ENCODE measurements at places on chromosomes 4 and X.

GRCh38 chrX:9867753-9868152 lies 81.5 kb downstream of the SHROOM2 start:
- no peak for DNase-seq

- DNase-seq: no peak
These were observed 10.1 kb upstream of the SH3TC1 start for GRCh38 chr4:8188743-8189550.

GRCh38 chrX:107542500-107542899 lies 85.8 kb upstream of the PRPS1 start:
- DNase-seq: peak; percentile 4

GRCh38 chr4:6742989-6743388 lies 27.0 kb downstream of the BLOC1S4 start:
- DNase-seq: no peak

- no peak for DNase-seq
These were observed 249.9 kb downstream of the HNRNPD start for GRCh38 chr4:82123934-82124333.

GRCh38 chrX:126300401-126300800 lies 134.3 kb upstream of the DCAF12L2 start:
- no peak for DNase-seq

DNA sequence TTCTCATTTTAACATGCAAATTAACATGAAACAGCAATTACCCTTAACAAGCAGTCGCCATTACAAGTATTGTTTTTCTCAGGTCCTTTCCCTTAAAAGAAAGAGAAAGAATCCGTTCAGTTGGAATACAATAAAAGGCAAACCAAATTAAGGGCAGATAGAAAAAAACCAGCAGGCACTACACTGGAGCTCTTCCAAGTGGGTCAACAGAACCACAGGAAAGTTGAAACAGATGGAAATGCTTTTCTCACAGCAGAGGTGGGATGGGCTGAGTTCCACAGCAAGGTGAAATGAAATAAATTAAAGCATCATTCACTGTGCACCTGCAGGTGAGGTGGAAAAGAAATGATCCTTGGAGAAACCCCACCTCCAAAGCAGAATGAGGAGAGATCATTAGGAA lies 102.6 kb downstream of the APBB2 start:
- no peak for DNase-seq

DNA sequence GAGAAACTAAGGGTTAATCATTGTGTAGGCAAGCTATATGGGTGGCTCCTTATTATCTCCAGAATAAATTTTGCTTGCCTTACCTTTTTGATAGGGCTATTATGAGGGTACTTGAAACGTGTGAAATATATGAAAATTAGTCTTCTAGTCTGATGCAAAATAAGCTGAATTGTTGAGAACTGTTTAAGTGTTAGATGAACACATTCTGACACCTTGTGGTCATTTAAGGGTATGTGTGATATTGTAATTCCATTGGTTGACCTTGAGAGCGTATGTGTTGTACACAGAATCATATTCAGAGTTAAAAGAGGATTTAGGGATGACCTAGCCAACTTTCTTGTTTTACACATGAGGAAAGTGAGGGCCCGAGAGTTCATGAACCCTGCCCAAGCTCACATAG lies 44.6 kb upstream of the LINC00632 start:
- no peak for DNase-seq

DNA sequence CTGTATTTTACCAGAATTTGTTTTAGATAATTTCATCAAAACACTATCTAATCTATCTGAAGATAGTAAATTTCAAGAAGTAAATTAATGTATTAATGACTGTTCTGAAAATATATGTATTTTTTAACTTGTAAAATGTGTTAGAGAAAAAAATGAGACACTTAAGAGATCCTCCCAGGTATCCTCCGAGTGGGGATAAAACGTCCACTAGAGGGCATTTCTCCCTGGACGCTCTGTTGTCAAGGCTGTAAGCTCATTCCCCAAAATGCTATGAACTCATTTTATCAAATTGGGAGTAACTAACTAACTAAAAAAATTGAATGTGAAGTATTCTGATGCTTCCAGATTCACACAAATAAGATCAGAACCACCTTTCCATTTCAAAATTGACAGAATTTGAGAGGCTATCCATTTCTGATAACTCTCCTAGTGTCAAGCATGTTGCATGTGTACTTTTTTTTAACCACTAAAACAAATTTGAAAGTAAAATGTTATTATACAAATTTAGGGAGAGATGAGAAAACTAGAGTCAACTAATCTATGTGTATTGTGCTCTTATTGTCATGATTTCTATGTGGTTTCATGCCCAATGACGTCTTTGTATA lies 337.3 kb upstream of the HS3ST1 start:
- peak; percentile 75 for DNase-seq

DNA sequence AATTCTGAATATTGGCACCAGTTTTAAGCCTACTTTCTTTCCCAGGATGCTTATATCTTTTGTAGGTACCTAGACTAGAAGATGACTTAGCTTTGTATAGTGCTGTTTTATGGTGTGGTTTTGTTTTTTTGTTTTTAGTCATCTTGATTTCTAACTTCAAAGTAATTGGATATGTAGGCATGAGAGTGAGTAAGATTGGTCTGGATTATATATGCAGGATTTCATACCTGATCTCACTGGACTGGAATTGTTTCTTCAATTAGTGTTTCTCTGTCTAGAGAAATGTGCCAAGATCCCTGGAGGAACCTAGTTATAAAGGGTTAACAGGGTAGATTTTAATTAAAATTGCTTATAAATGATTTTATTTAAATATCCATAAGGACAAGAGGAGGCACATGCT lies 23.1 kb downstream of the NAP1L5 start:
- no peak for DNase-seq

DNA sequence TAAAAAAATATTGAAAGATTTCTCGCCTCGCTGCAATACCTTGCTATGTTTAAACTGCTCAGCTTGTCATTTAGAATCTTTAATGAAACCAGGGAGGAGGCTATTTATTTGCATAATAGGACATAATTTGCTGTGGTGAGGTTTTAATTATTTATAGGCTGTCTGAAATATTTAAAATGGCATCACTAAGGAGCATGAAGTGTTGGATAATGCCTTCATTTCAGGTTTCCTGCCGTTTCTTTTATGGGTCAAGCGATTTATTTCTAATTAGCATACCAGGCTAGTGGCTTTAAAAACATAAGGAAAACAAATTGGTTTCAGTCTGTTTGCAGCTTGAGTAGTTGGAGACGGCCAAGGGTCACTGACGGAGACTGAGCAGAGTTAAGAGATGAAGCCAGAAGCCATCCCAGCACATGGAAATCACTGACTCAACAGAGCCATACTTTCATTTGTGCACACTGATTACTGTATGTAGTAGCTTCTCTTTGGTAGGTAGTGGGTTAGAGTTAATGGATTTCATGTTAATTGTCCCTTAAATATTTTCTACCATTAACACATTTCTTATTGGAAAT lies 1962.4 kb upstream of the TENM3 start:
- DNase-seq: no peak

- no peak for DNase-seq
These were observed 372.1 kb upstream of the EMCN start for GRCh38 chr4:100889898-100890297.

DNA sequence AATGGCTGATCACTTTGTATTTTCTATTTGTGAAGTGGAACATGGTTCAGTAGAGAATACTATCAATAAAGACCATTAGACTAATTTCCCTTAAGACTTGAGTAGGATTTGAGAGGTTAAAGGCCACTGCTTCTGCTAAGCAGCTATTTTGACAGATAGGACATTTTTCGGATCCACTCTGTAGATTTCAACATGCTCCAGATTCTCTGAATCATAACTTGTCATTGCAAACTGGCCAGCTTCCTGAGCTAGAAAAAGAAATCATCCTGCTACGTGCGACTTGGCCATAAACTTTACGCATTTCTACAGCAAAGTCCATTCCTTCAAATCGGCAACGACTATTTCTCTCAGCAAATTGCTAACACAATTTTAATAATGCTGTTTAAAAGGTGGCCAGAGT lies 55.2 kb downstream of the MGST2 start:
- no peak for DNase-seq

DNA sequence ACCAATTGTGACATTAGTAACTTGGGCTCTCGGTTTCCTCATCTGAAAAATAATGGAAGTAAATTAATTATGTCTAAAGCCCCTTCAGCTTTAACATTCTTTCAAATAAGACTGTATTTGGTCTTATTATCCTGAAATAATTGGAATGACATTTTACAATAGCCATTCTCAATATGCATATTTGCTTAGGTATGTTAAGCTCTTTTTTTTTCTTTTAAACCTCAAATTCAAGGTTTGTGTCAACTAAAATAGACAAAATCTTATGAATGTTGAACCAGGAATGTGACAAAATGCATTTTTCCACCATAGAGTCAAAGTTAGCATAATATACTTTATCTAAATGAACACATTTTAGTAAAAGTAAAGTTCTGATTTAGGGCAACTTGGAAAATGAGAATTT lies 34.4 kb upstream of the TET2 start:
- no peak for DNase-seq

DNA sequence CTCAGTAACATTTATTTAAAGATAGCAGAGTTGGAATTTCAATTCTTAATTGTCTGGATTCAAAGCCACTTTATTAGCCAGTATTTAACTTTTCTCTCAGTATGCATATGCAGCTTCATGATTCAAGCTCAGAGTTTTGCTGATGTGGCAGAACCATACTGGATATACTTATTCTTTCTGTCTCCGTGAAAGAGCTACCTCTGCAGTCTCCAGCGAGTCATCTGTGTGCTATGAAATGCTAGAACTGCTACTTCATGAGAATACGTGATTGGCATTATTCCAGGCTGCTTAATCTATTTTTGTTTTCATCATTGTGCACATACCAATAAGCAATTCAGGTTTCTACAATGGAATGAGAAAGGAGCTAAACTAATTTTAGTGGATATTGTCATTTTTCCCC lies 743.7 kb downstream of the C4orf33 start:
- no peak for DNase-seq

- no peak for DNase-seq
These were observed 333.0 kb downstream of the DCHS2 start for GRCh38 chr4:154158361-154159155.

GRCh38 chr4:57575426-57575825 lies 465.2 kb upstream of the IGFBP7 start:
- DNase-seq: no peak

DNA sequence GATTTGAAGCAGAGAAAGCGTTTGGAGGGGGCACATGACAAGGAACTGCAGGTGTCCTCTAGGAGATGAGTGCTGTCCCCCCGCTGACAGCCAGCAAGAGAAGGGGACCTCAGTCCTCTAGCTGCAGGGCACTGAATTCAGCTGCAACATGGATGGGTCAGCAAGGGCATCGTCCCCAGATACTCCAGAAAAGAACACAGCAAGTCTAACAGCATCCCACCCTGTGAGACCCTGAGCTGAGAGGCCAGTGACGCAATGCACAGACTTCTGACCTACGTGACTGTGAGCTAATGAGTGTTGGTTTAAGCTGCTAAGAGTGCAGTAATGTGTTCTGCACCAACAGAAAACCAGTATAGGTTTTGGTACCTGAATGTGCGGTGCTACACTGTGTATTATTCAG lies 11.6 kb upstream of the CENPVL2 start:
- no peak for DNase-seq

GRCh38 chrX:74419864-74420195 lies 1.5 kb upstream of the SLC16A2 start:
- DNase-seq: no peak

DNA sequence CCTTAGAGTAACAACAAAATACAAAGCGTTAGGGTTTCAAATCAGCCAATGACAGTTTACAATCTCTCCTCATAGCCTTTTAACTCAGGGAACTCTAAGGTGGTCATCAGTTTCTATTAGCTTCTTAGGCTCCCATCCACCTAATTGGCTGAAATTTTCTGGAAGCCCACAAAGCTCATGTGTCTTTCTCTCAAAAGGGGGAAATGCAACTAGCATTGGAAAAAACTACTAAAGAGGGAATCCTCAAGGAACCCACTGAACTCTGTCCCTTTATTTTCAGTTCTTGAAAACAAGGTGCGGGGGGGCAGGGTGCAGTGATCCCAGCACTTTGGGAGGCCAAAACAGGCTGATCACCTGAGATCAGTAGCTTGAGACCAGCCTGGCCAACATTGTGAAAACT lies 56.4 kb downstream of the PDGFC start:
- DNase-seq: no peak

DNA sequence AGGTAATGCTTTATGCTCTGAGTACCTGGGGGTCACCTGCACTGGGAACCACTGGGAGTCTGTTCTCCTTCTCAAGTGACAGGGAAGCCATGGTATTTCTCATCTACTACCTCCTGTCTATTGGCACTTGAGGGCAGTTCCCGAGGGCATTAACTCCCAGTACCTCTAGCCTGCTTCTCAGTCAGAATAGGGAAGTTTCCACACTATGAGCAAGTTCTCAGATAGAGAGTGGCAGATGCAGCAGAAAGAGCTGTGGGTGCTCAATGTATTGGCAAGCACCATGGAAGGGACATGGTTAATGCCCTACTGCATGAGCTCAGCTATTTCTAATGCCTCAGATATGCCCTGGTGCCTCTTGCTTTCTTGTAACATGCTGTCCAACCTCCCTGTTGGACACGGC lies 74.1 kb downstream of the ANOS1 start:
- DNase-seq: no peak

GRCh38 chr4:74335341-74336021 lies 27.2 kb downstream of the EPGN start:
- DNase-seq: no peak

- DNase-seq: no peak
These were observed 55.8 kb upstream of the PRDM8 start for GRCh38 chr4:80141543-80141942.

GRCh38 chr4:183515411-183515810 lies 10.6 kb downstream of the ING2 start:
- DNase-seq: no peak

- DNase-seq: no peak
These were observed 42.8 kb downstream of the TENM3 start for GRCh38 chr4:182286035-182286434.

DNA sequence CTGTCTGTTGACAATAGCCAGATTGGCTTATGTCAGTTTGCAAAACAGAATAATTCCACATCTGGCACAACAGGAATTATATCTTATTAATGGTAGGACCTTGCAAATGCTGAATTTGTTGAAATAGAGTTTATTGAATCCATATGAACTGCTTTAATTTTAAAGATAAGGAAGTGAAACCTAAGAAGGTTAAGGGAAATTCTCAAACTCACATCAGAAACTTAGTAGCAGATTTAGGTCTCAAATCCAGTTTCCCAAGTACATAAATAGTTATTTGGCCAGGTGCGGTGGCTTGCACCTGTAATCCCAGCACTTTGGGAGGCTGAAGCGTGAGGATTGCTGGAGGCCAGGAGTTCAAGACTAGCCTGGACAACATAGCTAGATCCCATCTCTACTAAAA lies 117.1 kb downstream of the HNRNPD start:
- no peak for DNase-seq

Data from endothelial cell of umbilical vein (primary cell).